ENCODE measurements at places on chromosomes 11 and 22.

DNA sequence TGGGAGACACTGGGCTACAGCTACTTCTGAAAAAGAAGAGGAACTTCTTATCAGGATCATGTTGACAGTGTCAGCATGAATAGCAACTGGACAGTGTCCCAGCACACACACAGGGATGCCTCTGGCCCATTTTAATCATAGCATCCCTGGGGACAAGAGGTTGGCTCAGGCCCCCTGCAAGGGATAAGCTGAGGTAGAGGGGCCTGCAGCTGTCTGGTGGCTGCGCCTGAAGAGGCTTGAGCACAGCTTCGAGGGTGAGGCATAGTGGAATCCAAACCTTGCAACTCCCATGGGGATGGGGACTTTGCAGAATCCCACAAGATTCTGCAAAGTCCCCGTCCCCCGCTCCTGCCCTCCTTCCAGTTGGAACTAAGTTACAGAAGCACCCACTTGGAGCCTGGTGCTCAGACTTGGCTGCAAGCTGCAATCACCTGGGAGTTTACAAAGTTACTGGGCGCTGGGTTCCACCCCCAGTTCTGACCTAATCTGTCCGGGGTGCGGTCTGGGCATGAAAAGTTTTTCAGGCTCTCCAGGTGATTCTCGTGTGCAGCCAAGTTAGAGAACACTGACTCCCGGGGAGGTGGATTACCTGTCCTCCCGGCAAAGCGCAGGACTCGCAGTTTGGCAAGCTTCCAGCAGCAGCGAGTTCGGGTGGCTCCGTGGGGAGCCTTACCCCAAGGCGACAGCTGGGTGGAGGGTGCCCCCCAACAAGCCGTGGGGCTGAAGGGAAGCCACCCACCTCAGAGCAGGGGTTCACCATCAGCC lies 16.0 kb upstream of the LINC01488 start:
- no peak for DNase-seq

DNA sequence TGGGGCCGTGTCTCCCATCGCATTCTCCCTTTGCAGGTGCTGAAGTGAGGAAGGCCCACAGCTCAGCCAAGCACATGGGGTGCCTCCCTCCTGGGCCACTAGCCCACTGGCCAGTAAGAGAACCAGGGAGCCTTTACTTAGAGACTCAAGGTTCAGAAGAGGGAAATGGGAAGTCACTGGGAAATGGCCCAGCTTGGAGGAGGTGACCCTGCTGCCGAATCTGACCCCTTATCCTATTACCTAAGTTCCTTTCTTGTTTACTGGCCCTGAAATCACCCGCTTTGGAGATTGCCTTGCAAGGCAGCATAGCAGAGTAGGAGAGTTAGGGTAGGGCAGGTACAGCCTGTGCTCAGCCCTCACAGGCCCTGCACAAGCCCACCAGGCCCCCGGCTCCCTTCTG lies 24.4 kb downstream of the UPB1 start:
- DNase-seq = no peak

- no peak for DNase-seq
These were observed at the start of gene OR8B2 for GRCh38 chr11:124384399-124384798. OR8B2 (minus strand) TSS chr11:124384499; CDS start chr11:124383343, 1,156 bp downstream.

GRCh38 chr22:31090217-31091085 lies 9.3 kb downstream of the SMTN start:
- no peak for DNase-seq

- no peak for DNase-seq
These were observed 106.2 kb downstream of the PARVA start for GRCh38 chr11:12483604-12484003.

DNA sequence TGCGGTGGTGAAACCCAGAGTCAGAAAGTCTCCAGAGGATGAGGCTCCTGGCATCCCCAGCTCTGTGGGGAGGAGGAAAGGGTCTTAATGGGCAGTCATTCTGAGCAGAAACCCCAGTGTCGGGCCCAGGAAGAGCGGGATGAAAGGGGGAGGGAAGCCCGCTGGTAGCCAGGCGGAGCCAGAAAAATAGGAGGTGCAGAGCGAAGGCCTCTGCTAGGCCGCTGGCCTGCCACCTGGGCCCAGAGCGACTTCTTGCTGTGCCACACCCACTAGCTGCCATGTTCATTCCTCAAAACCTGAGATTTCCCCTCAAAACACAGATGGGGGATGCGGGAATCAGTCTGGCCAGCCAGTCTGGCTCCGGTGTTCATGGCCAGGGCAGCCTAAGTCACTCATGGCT lies 650 bp upstream of the POU2AF3 start:
- DNase-seq = no peak

- no peak for DNase-seq
These were observed 229.6 kb upstream of the BLID start for GRCh38 chr11:122345586-122345985.

GRCh38 chr11:12248330-12248729 lies 129.0 kb upstream of the PARVA start:
- DNase-seq = no peak

DNA sequence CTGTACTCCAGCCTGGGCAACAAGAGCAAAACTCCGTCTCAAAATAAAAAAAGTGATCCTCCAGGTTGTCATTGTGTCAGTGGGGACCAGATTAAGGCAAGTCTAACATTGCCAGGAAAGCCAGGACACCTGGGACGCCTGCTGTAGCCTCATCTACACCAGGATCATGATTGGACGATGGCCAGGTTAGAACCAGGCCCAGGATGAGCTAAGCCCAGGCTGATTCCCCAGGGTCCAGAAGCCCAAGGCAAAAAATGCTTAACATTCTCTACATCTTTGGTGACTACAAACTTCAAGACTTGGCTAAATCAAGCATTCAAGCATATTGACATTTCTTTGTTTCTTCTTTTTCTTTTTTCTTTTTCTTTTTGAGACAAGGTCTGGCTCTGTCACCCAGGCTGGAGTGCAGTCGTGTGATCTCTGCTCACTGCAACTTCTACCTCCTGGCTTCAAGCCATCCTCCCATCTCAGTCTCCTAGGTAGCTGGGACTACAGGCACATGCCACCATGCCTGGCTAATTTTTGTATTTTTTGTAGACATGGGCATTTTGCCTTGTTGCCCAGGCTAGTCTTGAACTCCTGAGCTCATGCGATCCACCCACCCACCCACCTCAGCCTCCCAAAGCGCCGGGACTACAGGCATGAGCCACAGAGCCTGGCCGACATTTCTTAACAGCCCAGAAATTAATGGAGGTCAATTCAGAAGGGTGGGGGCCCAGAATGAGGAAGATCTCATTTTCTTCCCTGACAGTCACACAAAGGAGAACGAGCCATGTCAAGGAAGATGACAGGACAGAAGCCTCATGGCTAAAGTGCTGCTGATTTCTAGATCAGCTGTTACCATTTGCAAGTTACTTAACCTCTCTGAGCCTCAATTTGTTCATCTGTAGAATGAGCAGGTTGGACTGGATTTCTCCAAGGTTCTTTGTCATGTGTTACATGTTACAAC lies 12.5 kb upstream of the PTPRJ start:
- no peak for DNase-seq

- DNase-seq = no peak
These were observed 11.1 kb upstream of the FXYD6 start for GRCh38 chr11:117887431-117888138.

DNA sequence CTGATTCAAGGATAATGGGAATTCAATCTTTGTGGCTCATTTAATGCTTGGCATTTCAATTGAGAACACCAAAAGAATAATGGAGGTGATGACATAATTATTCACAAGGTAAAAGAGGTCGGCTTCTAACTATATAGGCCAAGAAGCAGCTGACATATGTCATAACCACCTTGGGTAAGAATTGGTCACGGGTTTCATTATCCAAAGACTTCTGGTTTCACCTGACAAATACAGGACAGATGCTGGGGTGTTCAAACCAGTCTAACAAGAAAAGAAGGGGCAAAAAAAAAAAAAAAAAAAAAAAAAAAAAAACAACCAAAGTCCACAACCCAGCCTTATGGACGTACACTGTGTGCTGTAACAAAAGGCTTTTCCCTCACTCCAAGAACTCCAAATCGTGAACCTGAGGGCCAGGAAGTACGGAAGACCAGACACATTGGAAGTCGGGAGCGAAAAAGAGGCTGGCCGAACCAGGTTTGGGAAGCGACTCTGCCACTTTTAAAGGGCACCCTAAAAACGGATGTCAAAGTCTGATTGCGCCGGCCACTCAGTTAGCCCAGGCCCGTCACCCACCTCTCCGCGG lies 385 bp downstream of the HARBI1 start:
- DNase-seq = no peak

DNA sequence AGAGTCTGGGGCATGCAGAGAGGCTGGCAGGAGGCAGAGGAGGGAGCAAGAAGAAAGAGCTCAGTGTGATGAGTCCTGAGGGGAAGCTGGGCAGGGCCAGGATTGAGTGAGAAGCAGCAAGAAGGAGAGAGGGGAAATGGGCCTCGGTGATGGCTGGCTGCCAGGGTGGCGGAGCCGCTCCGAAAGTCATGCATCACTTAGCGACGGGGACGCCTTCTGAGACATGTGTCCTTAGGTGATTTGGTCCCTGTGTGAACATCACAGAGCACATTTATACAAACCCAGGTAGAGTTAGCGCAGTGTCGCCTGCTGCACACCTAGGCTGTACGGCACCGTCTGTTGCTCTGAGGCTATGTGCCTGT lies 15.1 kb downstream of the TBC1D22A start:
- DNase-seq = peak; percentile 19

- no peak for DNase-seq
These were observed 1004.5 kb upstream of the CCDC90B start for GRCh38 chr11:84290647-84291046.

DNA sequence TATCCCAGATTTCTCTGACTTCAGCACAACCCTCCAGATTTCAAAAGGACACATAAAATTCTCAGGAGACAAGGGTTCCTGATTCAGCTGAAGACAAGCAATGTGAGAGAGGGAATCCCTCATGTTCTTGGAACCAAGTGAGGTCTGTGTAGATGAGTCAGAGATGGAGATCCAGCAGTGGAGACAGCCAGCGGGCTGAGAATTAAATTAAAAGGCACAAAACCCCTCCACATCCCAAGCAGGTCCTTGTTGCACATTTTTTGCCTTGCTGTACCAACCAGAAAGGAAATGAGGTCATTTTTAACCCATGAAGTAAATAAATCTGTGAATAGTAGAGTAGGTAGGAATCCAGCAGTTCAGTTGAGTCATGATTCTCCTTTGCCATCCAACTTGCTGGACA lies 9.7 kb downstream of the MTNR1B start:
- DNase-seq = no peak

DNA sequence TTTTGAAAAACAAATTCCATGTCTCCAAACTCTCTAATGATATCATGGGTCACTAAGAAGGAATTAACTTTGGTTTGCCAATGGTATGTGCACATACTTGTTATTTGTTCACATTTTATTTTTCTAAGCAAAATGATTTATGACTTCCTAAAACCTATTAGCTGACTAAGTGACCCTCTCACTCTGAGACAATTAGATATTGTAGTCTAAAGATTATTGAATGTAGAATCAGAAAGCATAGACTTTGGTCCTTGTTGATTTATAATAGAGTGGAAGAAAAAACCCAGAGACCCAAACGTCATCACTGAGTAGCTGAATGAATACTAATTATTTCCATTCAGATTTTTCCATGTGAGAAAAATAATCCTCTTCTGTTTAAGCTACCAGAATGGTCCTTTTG lies 243.5 kb upstream of the ANO3 start:
- no peak for DNase-seq

GRCh38 chr22:35526333-35526979 lies 14.2 kb upstream of the RASD2 start:
- DNase-seq = no peak

- no peak for DNase-seq
These were observed 19.6 kb downstream of the RTN4RL2 start for GRCh38 chr11:57479911-57480310.

- no peak for DNase-seq
These were observed 168.7 kb downstream of the EFCAB6 start for GRCh38 chr22:43643387-43643786.

DNA sequence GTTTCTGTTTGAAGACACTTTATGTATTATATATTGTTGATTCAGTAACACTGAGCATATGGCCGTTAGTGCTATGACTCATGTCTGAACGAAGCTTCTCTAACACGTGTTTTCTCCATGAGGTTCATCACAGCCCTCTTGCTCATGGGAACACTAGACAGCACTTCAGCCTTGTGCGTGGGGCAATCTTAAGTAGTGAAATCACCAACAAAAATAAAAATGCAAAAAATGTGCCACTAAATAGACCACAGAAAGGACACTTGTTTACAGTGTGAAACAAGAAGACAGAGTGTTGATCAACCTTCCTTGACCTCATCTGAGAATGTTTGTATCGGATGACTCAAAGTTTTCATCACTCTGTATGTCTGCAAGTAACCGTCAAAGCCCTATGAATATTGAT lies 94.5 kb downstream of the FDX1 start:
- DNase-seq = no peak

GRCh38 chr11:79415912-79416311 lies 24.9 kb downstream of the TENM4 start:
- no peak for DNase-seq

DNA sequence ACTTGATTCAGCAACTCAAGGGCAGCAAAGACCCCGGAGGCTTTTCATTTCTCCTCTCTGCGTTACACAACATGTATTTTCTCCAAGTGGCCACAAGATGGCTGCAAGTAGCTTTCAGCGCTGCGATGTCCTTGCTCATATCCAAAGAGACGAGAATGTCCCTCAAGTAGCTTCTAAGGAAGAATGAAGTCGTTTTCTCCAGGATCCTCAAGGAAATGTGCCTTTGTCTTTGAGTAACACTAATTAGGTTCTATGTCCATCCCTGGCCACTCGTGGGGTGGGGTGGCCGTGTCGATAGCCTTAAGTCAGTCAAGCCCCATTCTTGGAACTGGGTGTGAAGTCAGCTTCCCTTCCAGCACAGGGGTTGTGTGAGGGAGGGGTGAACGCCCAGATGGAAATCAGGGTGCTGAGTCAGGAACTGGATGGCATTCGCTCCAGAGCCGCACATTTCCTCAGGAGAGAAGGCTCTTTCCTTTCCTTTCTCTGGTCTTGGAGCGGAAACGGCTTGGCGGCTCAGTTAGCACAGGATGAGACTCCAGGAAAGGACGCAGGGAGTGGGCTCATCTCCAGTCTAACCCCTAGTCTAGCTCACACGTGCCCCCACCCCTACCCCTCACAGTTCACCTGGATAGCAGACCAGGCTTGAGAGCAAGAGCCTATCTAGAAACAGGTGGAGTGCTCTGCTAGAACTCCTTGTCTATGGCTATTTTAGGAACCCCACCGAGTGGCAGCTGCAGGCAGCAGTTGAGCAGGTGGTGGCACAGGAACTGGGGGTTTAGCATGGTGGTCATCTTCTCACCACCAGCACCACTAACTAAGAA lies 44.3 kb downstream of the NNMT start:
- no peak for DNase-seq

GRCh38 chr11:117725048-117725734 lies 71.8 kb downstream of the DSCAML1 start:
- no peak for DNase-seq

DNA sequence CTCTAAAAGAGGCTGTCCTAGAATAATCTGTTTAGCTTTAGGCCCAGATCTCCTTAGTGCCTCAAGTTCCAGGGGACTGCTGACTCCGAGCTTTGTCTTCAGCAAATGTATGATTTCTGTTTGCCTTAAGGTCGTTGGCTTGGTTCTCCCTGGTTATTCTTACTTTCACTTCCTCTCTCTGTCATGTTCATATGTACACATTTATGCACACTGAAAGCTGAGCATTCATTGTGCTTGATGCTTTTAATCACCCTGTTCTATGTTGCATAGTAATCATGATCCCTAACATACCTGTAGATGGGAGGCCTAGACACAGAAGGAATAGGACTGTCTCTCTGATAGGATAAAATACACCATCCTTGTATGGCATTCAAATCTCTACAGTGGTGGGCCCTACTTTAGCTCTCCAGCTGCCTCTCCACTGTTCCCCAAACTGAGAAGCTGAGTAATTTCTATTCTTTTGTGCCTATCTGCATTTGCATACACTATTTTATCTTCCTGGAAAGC lies 7.2 kb downstream of the PPFIBP2 start:
- DNase-seq = no peak
